ENCODE measurements at places on chromosomes 1 and 21.

GRCh38 chr1:30385246-30385995 is 338.0 kb downstream of the MATN1 start:
- no peak for DNase-seq

GRCh38 chr1:213119794-213120193 is 68.8 kb downstream of the RPS6KC1 start:
- DNase-seq: no peak

GRCh38 chr1:55400508-55400907 is 185.3 kb upstream of the USP24 start:
- DNase-seq: no peak

DNA sequence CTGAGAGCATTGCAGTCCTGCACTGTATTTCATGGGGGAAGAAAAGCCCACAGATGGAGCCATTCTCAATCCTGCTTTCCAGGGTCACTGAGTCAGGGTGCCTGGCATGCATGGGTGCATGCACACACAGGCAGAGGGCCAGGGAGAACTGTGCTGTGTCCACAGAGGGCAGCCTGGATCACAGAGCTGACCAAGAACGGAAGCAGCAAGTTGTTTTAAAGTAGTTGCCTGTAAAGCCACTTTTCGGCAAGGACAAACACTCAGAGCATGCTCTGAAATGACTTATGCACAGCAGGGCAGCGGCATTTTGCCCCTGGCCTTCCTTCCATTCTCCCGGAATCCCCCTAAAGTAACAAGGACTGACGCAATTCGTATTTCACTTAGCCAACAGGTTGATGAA is 3.6 kb downstream of the ERG start:
- no peak for DNase-seq

DNA sequence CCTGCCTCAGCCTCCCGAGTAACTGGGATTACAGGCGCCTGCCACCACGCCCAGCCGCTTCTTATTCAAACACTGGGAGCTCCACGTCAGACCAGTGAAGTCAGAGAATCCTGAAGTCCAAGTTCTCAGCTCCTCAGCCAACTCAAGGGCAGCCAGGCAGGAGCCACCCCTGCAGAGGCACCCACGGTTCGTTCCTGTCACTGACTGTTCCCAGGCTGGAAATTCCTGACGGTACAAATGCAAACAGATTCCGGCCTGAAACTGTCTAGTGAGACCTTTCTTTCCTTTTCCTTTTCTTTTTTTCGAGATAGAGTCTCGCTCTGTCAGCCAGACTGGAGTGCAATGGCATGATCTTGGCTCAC is 11.7 kb downstream of the SLC35E2B start:
- DNase-seq: no peak

GRCh38 chr1:46526691-46527291 is 24.7 kb downstream of the KNCN start:
- no peak for DNase-seq

DNA sequence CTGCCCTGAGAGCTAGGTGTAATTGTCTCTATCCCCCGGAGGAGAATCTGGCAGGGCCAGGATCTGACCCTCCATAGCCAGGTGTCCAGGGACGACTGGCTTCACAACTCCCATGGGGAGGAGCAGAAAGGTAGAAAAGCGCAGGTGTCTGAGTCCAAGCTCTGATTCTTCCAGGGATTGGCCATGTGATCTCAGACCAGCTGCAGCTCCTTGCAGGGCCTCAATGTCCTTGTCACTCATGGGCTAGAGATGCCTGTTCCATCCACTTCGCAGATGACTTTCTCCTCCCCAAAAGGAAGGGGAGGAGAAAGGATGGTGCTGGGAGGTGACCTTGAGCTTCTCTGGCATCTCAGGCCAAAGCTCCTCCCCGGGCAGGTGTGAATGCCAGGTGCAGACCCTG is 22.7 kb downstream of the HSPG2 start:
- no peak for DNase-seq
